Activated CD8-positive, alpha-beta T cell treated with anti-CD3 and anti-CD28 coated beads for 36 hours (primary cell): ENCODE measurements at places on chromosomes 1 and 21. TPM values are rescaled to one million over a fixed set of nuclear protein-coding genes. Genes with fewer than 3 reads are reported as not detected.
A peak's percentile ranks its signal among the peaks of the same experiment; 100 is the strongest.

- peak overlapping the region; percentile 73 for H3K27ac ChIP-seq
- peaks cover 14% of the 10 kb centered on the region for H3K36me3 ChIP-seq
- no peak overlapping the region for H3K4me3 ChIP-seq
- H3K4me1 ChIP-seq = peaks cover 84% of the 10 kb centered on the region
Measured at GRCh38 chr1:64917328-64917861, 49.0 kb downstream of the JAK1 start.

DNA sequence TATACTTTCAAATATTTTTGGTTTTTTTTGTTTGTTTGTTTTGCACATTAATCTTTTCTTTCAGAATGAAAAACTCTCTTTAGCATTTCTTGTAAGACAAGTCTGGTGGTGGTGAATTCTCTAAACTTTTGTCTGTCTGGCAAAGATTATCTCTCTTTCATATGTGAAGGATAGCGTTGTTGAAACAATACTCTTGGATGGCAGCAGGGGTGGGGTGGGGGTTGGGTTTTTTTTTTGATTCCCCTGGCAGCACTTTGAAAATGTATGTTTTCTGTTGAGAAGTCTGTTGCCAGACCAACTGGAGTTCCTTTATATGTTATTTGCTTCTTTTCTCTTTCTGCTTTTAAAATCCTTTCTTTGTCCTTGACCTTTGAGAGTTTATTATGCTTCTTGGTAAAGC, 160.2 kb downstream of the VAV3 start:
- H3K27ac ChIP-seq = peak overlapping the region; percentile 69
- no peak for DNase-seq
- no peaks in the 10 kb centered on the region for H3K27me3 ChIP-seq
- H3K4me3 ChIP-seq = no peak overlapping the region
- H3K4me1 ChIP-seq = peaks cover 47% of the 10 kb centered on the region

DNA sequence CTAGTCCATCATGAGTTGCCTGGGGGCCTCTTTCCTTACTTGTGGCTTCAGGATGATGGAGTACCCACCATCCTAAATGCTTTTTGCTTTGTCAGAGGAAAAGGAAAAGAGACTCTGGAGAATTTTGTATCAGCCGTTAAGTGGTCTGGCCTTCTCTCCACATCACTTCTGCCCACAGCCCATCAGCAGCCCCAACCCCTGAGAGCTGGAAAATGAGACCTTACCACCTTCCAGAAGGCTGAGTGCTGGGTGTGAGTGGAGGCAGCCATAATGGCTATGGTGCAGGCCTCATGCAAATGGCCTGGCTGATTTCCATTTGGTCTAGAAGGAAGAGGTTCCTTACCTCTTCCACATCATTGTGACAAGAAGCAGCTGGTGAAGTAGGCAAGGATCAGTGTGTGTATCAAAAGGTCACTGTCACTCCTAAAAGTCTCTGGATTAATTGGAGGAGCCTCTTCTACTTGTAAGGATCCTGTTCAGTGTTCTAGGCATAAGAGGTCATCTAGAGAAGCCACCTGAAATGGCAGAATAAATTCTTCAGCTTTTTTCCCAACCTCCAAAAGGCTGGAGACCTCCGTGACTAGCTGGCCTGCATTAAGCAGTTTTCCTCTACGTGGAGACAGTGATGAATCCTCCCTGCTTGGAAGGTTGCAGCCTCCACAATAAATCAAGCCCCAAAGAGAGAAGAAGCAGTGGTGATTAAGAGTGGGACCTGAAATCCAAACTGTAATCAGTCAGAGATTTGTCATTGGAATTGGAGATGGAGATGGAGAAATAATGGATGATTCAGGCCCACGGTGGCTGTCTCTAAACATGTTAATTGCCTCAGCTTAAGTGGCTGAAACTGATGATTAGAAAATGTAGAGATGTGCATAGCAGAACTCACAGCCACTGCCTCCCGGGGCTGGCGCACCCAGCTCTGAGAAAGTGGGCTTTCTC, 111.5 kb downstream of the CNIH3 start:
- H3K27me3 ChIP-seq = no peaks in the 10 kb centered on the region
- no peaks in the 10 kb centered on the region for H3K36me3 ChIP-seq
- H3K4me3 ChIP-seq = no peak overlapping the region
- no peaks in the 10 kb centered on the region for H3K4me1 ChIP-seq
- no peak overlapping the region for H3K27ac ChIP-seq

DNA sequence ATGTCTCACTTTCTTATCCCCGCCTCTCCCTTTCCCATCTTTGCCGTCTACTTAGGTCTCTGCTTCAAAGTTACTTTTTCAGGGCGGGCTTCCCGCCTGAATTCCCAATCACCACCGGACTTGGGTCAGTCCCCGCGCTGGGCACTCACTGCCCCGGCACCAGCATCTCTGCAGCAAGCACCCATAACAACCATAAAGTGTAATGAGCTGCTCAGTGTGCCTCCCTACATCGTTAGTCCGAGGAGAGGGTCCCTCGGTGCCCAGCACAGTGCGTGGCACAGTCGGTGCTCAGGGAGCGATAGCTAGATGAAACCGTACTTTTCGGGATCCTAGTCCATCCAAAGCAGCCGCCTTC, 633 bp upstream of the CTPS1 start:
- peak overlapping the region; percentile 78 for H3K4me3 ChIP-seq
- H3K27ac ChIP-seq = peak overlapping the region; percentile 95
- peaks cover 35% of the 10 kb centered on the region for H3K36me3 ChIP-seq
- no peak for DNase-seq
- no peaks in the 10 kb centered on the region for H3K27me3 ChIP-seq

POU2F1 gene
- total RNA-seq = 24.2 TPM

- no peak overlapping the region for H3K4me3 ChIP-seq
- no peak for DNase-seq
- H3K27ac ChIP-seq = no peak overlapping the region
- H3K4me1 ChIP-seq = peaks cover 12% of the 10 kb centered on the region
- peaks cover 10% of the 10 kb centered on the region for H3K36me3 ChIP-seq
Measured at GRCh38 chr1:34845131-34845901, 14.2 kb downstream of the SMIM12 start.

DNA sequence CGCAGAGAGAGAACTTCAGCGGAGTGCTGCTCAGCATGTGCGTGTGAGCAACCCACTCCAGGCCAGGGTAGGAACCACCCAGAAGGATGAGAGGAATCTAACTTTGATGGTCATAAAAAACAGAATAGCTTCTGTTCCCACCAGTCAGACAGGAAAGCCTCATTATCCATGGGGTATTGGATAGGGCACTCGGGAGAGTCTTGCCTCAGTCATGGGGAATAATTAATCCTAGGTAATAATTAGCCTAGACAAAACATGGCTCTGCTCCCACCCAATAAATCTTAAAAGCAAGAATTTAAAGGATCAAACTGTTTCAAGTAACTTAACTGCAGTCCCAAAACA, 35.3 kb downstream of the LDLRAD1 start:
- peaks cover 3% of the 10 kb centered on the region for H3K27me3 ChIP-seq
- no peaks in the 10 kb centered on the region for H3K36me3 ChIP-seq
- no peak overlapping the region for H3K27ac ChIP-seq
- no peak for DNase-seq

GJB4 gene
- not detected for total RNA-seq

- no peak for DNase-seq
- no peaks in the 10 kb centered on the region for H3K27me3 ChIP-seq
- H3K4me1 ChIP-seq = peaks cover 12% of the 10 kb centered on the region
- no peak overlapping the region for H3K4me3 ChIP-seq
Measured at GRCh38 chr1:150141452-150141851, 8.3 kb upstream of the PLEKHO1 start.

DNA sequence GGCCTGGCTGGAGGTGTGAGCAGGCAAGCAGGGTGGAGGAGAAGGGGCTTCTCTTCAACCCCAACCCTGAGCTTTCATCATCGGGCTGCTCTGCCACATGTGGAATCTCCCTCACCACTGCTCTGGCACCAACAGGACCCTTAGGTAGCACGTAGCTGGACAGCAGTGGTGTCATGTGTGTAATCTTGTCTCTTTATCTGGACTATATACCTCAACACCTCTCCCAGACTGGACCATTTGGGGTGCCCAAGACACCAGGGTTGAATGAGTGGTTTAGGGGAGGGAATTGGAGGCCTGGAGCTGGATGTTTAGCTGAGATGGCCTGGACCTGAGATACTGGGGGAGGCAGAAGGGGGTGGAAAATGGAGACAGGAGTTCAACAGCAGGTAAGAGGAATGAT, 63.0 kb downstream of the UBE2T start:
- peaks cover 4% of the 10 kb centered on the region for H3K27me3 ChIP-seq
- H3K4me3 ChIP-seq = no peak overlapping the region
- DNase-seq = no peak
- H3K36me3 ChIP-seq = no peaks in the 10 kb centered on the region
- no peak overlapping the region for H3K27ac ChIP-seq

S100A7 gene
- not detected for total RNA-seq

- DNase-seq = peak; percentile 80
- no peak overlapping the region for H3K4me3 ChIP-seq
Measured at GRCh38 chr1:6475381-6476133, 9.6 kb upstream of the TNFRSF25 start.

AGMAT gene
- 21.9 TPM for total RNA-seq

DNA sequence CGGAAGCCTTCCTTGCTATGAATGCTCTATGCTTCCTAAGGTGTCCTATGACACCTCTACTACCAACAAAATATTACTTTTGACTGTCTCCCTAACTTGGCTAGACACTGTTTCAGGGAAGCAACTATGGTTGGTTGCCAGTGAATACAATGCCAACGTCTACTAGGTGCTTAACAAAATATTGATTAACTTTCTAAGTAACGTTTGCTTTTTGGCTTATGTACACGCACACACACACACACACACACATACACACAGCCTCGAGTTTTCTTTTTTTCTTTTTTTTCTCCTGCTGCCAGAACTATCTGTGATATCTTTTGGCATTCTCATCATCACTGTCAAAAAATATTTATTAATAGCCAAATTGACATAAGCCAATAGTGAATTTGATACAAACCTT, 864.0 kb downstream of the PLA2G4A start:
- H3K4me3 ChIP-seq = no peak overlapping the region
- H3K27me3 ChIP-seq = no peaks in the 10 kb centered on the region
- H3K4me1 ChIP-seq = no peaks in the 10 kb centered on the region
- DNase-seq = no peak
- no peak overlapping the region for H3K27ac ChIP-seq

TRIM67 gene
- total RNA-seq = not detected

GRCh38 chr1:70487459-70487815, 76.4 kb downstream of the CTH start:
- no peaks in the 10 kb centered on the region for H3K4me1 ChIP-seq
- peaks cover 4% of the 10 kb centered on the region for H3K27me3 ChIP-seq
- H3K4me3 ChIP-seq = no peak overlapping the region
- H3K27ac ChIP-seq = no peak overlapping the region

PWP2 gene
- 9.3 TPM for total RNA-seq

GRCh38 chr1:93828367-93828755, 50.6 kb downstream of the DNTTIP2 start:
- H3K27ac ChIP-seq = no peak overlapping the region
- H3K36me3 ChIP-seq = no peaks in the 10 kb centered on the region
- DNase-seq = no peak
- H3K27me3 ChIP-seq = no peaks in the 10 kb centered on the region
- H3K4me1 ChIP-seq = no peaks in the 10 kb centered on the region
- H3K4me3 ChIP-seq = no peak overlapping the region

ACADM gene
- total RNA-seq = 49.8 TPM

DNA sequence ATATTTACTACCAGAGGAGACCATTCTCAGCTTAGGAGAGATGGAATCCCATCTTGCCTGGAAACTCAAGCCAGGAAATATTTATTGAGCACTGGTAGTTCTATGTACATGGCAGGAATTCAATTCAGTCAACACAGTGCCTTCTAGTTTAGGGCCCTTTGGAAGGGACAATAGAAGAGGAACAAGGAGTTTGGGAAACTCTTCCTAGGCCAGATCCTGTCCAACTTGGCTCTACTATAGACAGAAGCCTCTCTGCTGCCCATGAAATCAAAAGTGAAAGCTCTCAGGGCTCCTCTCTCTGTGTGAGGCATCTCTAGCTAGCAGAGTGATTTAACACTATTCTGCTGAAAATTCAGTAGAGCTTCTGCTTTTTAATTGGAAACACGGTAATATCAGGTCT, 244.6 kb upstream of the MAP1LC3C start:
- H3K4me3 ChIP-seq = no peak overlapping the region
- peaks cover 1% of the 10 kb centered on the region for H3K27me3 ChIP-seq
- H3K27ac ChIP-seq = no peak overlapping the region
- no peak for DNase-seq
- no peaks in the 10 kb centered on the region for H3K36me3 ChIP-seq

DNA sequence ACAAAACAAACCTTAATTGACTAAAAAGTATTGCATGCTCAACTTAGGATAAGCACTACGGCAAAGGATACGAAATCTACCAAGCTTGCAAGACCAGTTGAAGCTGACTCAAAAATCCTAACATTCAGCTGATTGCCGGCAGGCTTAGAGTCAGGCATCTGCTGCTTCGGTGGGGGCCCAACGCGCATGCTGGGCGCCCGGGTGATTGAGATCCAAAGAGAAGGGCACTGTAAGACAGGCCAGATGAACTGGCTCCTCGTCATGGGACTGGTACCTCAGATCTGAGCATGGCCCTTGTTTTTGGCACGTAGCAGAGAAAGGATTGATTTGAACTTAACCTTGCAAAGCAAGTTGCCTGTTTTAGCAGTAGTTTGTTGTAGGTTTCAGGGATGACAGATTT, 86.6 kb downstream of the PRDM2 start:
- no peak for DNase-seq
- H3K36me3 ChIP-seq = peaks cover 44% of the 10 kb centered on the region
- H3K4me1 ChIP-seq = peaks cover 66% of the 10 kb centered on the region
- no peak overlapping the region for H3K27ac ChIP-seq
- H3K27me3 ChIP-seq = no peaks in the 10 kb centered on the region

SHISAL2A gene
- 14.6 TPM for total RNA-seq

DNA sequence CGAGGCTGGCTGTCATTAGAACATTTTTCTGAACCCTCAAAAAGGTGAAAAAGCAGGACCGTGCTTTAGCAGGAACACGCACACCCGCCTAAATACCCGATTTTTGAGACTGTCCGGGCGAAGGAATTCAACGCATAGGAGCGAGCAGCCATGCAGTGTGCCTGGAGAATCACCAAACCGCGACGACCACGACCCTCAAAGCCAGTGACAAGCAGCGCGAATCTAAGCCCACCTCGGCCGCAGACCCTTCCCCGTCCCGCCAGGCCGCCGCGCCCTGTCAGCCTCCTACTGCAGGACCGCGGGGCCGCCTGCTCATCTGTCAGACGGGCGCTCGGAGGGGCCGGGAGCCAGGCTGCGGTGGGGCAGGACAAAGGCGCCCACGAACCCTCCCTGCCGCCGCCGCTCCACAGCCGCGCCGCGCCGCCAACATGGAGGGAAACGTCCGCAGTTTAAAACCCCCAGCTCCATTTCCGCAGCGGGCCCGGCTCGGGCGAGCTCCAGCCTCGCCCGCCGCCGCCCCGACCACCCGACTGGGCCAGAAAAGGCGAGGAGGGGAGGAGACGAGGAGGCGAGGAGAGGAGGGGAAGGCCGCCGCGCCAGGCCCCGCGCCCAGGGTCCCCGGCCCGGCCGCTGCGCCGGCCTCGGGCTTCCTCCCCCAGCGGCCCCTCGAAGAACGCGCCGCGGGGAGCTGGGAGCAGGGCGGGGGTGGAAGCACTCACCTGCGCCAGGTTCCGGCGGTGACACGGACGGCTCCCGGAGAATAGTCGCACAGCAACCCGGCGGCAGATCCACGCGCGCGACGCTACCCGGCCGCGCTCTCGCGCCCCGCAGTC, at the start of gene LBR:
Gene LBR (minus strand): TSS at position 804 of the 833 bp plus-strand sequence. CDS start 3,963 bp downstream, outside the sequence.
- peak within 1 kb of the TSS; percentile 93 for H3K27ac ChIP-seq
- peak; percentile 41 for DNase-seq
- peak within 1 kb of the TSS; percentile 99 for H3K4me3 ChIP-seq
